Activated naive CD4-positive, alpha-beta T cell treated with Interleukin-2 at 50 U/mL for 16 hours (primary cell): ENCODE measurements at places on chromosomes 6 and 20.

- no peak for DNase-seq
Measured at GRCh38 chr6:120262354-120262753, 912.8 kb upstream of the MAN1A1 start.

DNA sequence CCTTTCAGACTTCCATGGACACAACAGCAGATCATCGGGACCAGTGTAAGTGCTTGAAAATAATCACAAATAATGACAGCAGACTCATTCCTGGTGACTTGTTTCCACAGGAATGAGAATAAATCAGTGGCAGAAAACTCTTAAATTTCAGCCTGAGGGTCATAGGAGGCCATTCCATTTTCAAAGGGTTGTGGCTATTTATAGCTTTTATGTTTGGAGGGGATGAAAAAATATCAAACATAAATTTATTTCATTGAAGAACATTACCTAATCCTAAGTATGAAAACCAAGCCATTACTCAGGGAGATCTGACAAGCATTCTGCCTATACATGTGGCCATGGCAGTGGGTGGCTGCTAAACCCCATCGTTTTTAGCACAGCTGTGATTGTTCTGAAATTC, 173.6 kb upstream of the CNR1 start:
- DNase-seq: no peak

GRCh38 chr6:124927806-124928205, 34.4 kb upstream of the RNF217 start:
- no peak for DNase-seq

GRCh38 chr6:148516617-148517016, 174.0 kb downstream of the SASH1 start:
- DNase-seq: no peak

GRCh38 chr6:127854009-127854408, 46.8 kb downstream of the THEMIS start:
- DNase-seq: no peak

- DNase-seq: no peak
Measured at GRCh38 chr6:21961226-21961625, 335.6 kb downstream of the PRL start.

GRCh38 chr6:55617272-55617671, 38.3 kb upstream of the HMGCLL1 start:
- no peak for DNase-seq

DNA sequence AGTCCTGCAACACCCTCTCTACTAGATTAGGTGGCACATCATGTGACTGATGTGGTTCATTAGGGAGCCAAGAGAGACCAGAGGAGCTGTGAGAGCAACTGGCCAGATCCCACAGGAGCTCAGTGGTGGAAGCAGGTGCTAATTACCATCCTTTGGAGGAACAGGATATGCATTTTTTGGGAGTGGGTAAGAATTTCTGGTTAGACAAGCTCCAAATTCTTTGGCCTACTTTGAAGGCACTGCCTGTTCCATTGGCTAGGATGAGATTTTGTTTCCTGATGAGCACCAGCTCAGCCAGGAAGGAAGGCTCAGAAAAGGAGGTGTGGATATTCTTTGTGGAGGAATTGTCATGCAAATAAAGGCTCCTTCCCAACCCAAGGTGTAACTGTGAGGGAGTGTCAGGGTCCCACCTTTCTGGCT, 130.3 kb upstream of the BMP2 start:
- no peak for DNase-seq

DNA sequence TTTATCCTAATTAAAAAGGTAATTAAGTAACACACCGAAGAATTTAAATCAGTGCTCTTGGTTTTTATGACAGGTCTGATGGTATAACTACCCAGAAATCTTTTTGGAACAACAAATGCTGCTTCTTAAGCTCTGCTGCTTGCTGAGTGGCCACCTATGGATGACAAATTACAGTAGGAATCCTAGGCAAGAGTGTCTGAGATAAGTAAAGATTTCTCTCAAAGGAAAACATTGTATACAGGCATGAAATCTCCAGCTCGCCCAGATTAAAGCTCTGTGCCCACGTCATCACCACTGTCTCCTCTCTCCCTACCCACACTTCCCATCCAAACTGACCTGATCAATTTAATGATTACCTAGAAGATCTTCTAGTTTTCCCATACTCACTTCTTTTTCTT, 1083.0 kb upstream of the MAP3K7 start:
- no peak for DNase-seq

DNA sequence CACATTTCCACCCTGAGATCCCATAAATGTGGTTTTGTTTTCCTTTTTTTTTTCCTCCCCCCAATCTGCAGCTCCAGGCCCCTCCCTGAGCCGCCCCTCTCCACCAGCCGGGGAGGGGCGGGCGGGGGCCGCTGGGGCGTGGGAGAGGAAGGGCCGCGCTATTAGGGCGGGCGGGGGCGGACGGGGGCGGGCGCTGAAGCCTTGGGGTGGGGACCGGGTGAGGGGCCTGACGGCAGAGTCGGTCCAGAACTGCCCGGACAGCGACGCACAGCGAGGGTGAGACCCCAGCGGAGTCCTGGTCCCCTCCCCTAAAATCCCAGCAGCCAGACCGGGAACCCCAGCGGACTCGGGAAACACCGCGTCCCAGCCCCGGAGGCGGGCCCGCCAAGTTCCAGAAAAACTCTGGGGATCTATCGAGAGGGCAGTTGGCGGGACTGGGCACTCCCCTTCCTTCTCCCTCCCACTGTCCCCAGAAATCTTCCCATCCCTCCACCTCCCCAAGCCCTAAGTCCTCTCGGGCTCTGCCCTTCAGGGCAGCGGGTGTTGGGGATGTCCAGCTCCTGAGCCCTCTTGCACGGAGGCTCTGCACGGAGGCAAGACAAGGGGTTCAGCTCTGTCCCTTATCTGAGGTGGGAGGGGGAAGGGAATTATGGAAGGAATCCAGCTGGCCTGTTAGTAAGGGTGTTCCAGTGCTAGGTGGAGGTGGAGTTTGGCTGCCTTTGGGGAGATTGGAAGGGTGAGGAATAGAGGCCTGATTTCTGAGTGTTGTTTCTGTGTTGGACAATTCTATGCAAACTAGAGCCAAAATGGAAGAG, at the start of gene PRICKLE4:
TSS of gene PRICKLE4 (plus strand) at position 232 of the 815 bp plus-strand sequence. CDS start 2,692 bp downstream, outside the sequence.
- no peak for DNase-seq

DNA sequence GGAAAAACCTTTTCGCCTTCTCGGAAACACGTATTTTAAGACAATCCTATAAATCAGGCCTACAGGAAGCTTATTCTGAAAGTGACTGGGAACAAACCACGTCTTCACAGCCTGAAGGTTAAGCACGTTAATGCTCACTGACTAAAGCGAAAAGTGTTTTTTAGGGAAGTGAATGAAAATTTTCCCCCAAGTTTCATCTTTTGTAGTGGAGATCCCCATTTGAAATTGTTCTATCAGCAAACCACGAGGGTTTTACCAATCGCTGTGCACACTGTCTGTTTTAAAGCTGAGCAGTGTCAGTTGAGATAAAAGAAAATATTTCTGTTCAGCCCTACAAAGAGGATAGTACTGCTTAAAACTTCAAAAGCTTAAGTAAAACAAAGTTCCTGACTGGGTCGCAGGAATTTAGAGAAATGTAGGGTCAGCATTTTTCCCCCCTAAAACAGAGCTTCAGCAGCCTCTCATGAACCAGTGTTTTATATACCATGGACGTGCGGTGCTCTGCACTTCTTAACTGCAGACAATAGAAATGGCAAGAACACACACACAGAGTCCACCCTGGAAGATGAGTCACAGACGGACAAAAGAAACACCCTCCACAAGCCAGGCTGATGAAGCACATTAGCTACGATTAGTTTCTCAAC, 34.9 kb downstream of the SLC22A23 start:
- no peak for DNase-seq
